ENCODE measurements at places on chromosomes 3 and 15. TPM values are rescaled to one million over a fixed set of nuclear protein-coding genes. Genes with fewer than 3 reads are reported as not detected.

ITIH3 gene
- 6.3 TPM for polyA plus RNA-seq

HERC2 gene
- 60.7 TPM for polyA plus RNA-seq

SST gene
- polyA plus RNA-seq = 1.3 TPM

RBMS3 gene
- polyA plus RNA-seq = 37.7 TPM

FBXW12 gene
- polyA plus RNA-seq = 0.29 TPM

SLC22A14 gene
- polyA plus RNA-seq = 0.11 TPM

FBN1 gene
- polyA plus RNA-seq = 78.7 TPM

ZFYVE19 gene
- polyA plus RNA-seq = 31.9 TPM

ANKRD63 gene
- polyA plus RNA-seq = not detected

CLASP2 gene
- 73.2 TPM for polyA plus RNA-seq

TLR9 gene
- 0.20 TPM for polyA plus RNA-seq

RASGRP1 gene
- 0.65 TPM for polyA plus RNA-seq

TM4SF18 gene
- polyA plus RNA-seq = 11.7 TPM

TIPARP gene
- 17.4 TPM for polyA plus RNA-seq

CACNA1D gene
- 56.4 TPM for polyA plus RNA-seq

SH2D7 gene
- 0.36 TPM for polyA plus RNA-seq

STRIT1 gene
- 1.6 TPM for polyA plus RNA-seq

KNG1 gene
- not detected for polyA plus RNA-seq

TMEM266 gene
- 2.6 TPM for polyA plus RNA-seq

JAGN1 gene
- 36.0 TPM for polyA plus RNA-seq

FEZF2 gene
- not detected for polyA plus RNA-seq

XCR1 gene
- 0.42 TPM for polyA plus RNA-seq

GPR160 gene
- polyA plus RNA-seq = 12.4 TPM

CHRNA7 gene
- polyA plus RNA-seq = 19.5 TPM

LSAMP gene
- polyA plus RNA-seq = 20.2 TPM

GHSR gene
- not detected for polyA plus RNA-seq

MAP1A gene
- polyA plus RNA-seq = 5.8 TPM

PTPRG gene
- polyA plus RNA-seq = 28.0 TPM

CTXND1 gene
- 20.1 TPM for polyA plus RNA-seq

DENND6A gene
- 33.9 TPM for polyA plus RNA-seq

MYL3 gene
- polyA plus RNA-seq = 11.4 TPM

PLCB2 gene
- 17.5 TPM for polyA plus RNA-seq

CLDN1 gene
- polyA plus RNA-seq = 2.7 TPM

PEX5L gene
- 0.43 TPM for polyA plus RNA-seq

NOX5 gene
- 0.39 TPM for polyA plus RNA-seq

ST8SIA2 gene
- polyA plus RNA-seq = 4.2 TPM

SV2B gene
- polyA plus RNA-seq = 2.6 TPM

C3orf22 gene
- polyA plus RNA-seq = 0.14 TPM

ZNF639 gene
- 61.1 TPM for polyA plus RNA-seq

NRROS gene
- polyA plus RNA-seq = 5.3 TPM

HRG gene
- polyA plus RNA-seq = 1.1 TPM

AMOTL2 gene
- polyA plus RNA-seq = 38.0 TPM

BMF gene
- 55.6 TPM for polyA plus RNA-seq

IL5RA gene
- polyA plus RNA-seq = 2.9 TPM

TMCO5A gene
- polyA plus RNA-seq = not detected

GOLGA8M gene
- 3.9 TPM for polyA plus RNA-seq

EXD1 gene
- polyA plus RNA-seq = not detected

TM4SF1 gene
- 93.6 TPM for polyA plus RNA-seq

ZNF385D gene
- 32.7 TPM for polyA plus RNA-seq

LARP6 gene
- polyA plus RNA-seq = 14.8 TPM

ALG1L2 gene
- polyA plus RNA-seq = 4.7 TPM

AMIGO3 gene
- 1.2 TPM for polyA plus RNA-seq

AHSG gene
- not detected for polyA plus RNA-seq

TYRO3 gene
- polyA plus RNA-seq = 43.2 TPM

UROC1 gene
- not detected for polyA plus RNA-seq

SAMD7 gene
- polyA plus RNA-seq = not detected

UCN2 gene
- 0.33 TPM for polyA plus RNA-seq

ALAS1 gene
- polyA plus RNA-seq = 38.0 TPM
